ENCODE measurements at places on chromosomes 2 and 18. TPM values are rescaled to one million over a fixed set of nuclear protein-coding genes. Genes with fewer than 3 reads are reported as not detected.

- H3K4me1 ChIP-seq = no peaks in the 10 kb centered on the region
- H3K27ac ChIP-seq = no peak overlapping the region
- no peaks in the 10 kb centered on the region for H3K27me3 ChIP-seq
- DNase-seq = no peak
Observed at GRCh38 chr2:104447831-104448434, 406.0 kb upstream of the POU3F3 start.

- no peak for DNase-seq
- H3K36me3 ChIP-seq = no peaks in the 10 kb centered on the region
- H3K27me3 ChIP-seq = no peaks in the 10 kb centered on the region
- H3K4me1 ChIP-seq = no peaks in the 10 kb centered on the region
- H3K27ac ChIP-seq = no peak within 1 kb of the TSS
Observed at GRCh38 chr18:65750389-65751154, at the start of gene CDH7. Gene CDH7 (plus strand): TSS chr18:65751012. CDS start chr18:65762843, 11,831 bp downstream.

DNA sequence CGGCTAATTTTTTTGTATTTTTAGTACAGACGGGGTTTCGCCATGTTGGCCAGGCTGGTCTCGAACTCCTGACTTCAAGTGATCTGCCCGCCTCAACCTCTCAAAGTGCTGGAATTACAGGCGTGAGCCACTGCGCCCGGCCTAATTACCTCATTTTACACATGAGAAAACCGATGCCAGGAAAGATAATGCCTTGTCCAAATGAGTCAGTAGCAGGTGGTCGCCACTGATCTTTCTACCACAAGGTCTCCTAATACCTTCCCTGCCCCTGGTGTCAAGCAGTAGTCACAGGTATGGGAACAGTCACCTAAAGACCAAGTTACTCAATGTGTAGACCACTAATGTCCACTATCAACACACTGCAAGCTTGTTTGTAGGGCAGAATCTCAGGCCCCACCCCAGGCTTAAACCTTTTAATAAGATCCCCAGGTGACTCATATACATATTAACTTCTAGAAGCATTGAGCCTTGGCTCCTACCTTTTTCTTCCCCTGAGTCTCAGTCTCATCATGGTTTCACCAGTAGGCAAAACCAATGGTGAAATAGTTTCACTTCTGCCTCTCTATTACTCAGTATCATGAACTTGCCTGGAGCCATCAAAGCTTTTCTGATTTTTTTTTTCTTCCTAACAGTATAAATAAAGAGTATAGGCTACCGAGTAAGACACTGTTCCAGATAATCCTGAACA lies 6.9 kb upstream of the EPB41L5 start:
- H3K27ac ChIP-seq = no peak overlapping the region
- H3K36me3 ChIP-seq = no peaks in the 10 kb centered on the region
- H3K4me3 ChIP-seq = no peak overlapping the region
- no peaks in the 10 kb centered on the region for H3K4me1 ChIP-seq
- no peaks in the 10 kb centered on the region for H3K27me3 ChIP-seq
- no peak for DNase-seq

The XPO1 gene
- total RNA-seq = 104 TPM

All from IMR-90 (cell line).